ENCODE measurements at places on chromosomes 2 and 18. TPM values are rescaled to one million over a fixed set of nuclear protein-coding genes. Genes with fewer than 3 reads are reported as not detected.
A peak's percentile ranks its signal among the peaks of the same experiment; 100 is the strongest.

- peak; percentile 86 for DNase-seq
Measured at GRCh38 chr2:20439193-20439475, 7.7 kb upstream of the RHOB start.

- no peak for DNase-seq
Measured at GRCh38 chr18:67406714-67407113, 109.8 kb downstream of the DSEL start.

- DNase-seq = no peak
Measured at GRCh38 chr18:55283309-55283708, 304.7 kb downstream of the TCF4 start.

DNA sequence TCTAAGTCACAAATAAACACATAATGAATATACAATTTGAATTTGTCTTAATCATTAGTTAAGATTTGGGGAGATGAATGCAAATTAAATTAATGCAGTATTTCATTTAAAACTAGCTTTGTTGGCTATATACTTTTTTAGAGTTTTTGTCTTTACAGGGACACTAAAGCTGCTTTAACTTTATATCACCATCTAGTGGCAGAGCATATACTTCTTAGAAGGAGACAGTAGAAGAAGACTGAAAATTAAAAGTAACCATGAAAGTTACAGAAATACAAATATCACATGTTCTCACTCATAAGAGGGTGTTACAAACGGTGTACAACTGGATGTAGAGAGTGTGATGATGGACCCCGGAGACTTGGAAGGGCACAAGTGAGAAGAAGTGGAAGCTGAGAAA lies 268.3 kb upstream of the NETO1 start:
- peak; percentile 37 for DNase-seq

DNA sequence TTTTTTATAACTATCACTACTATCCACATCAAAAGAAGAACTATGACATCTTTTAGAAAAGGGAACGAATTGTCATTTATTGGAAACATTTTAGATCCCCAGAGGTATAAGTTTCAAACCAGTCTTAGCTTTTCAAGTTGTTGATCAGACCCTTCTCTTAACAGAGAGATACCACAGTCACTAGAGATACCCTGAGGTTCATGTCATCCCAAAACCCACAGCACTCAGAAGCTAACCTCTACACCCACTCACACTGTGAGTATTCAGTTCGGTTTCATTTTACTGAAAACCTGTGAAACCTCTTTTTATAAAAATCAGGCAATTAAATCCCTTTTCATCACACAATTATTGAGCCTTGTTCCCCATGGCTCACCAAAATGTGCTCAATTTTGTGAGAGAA lies 156.2 kb downstream of the DTNA start:
- DNase-seq = no peak

DNA sequence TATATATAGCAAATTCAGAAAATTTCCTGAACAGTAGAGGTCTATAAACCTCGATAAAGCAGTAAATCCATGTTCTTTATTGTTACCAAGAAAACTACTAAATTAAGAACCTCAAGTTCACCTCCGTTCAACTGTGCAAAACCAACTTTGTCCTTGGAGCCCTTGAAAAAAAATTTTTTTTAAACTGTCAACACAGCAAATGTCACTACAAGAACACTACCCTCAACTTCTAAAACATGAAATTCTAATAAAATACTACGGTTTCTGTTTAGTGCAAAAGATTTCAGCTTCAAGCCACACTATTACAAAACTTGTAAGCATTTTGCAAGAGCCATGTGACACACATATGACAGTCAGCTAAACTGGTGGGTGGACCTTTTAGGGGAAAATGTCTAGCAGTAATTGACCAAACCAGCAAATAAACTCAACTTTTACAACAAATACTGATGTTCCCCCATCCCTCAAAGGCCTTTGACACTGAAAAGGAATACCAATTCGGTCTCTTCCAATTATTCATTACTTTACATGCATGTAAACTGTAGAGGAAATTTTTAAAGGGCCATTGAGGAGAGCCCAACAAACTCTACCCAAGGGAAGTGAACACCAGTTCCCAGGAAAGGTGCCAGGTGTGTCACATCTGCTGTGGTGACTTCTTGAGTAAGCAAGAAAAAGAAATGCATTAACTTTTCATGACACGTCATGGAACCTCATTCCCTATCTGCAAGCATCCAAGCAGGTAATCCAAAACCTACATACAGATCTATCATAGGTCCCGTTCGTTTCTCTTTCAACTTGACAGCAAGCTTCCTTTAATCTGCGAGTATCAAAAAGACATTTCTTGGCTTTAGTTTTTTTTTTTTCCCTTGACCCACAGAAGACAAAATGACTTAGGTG lies 1.4 kb downstream of the RAB1A start:
- DNase-seq = peak; percentile 73

- DNase-seq = no peak
Measured at GRCh38 chr2:2000724-2001061, 256.4 kb upstream of the PXDN start.

- no peak for DNase-seq
Measured at GRCh38 chr2:204539019-204539385, 6.3 kb upstream of the PARD3B start.

GRCh38 chr18:77056344-77057005 lies 76.1 kb downstream of the MBP start:
- no peak for DNase-seq

SPC25 gene
- 0.13 TPM for total RNA-seq

ADAM23 gene
- total RNA-seq = 0.13 TPM

LIMS2 gene
- total RNA-seq = not detected

All from bronchial epithelial cell (primary cell).